ENCODE measurements at places on chromosomes 11 and 22.

- DNase-seq = no peak
Observed at GRCh38 chr11:1372660-1373059, 17.1 kb upstream of the BRSK2 start.

- no peak for DNase-seq
Observed at GRCh38 chr11:12119502-12119901, 9.1 kb downstream of the MICAL2 start.

GRCh38 chr22:22479999-22480532 lies 28.5 kb downstream of the ZNF280B start:
- DNase-seq = no peak

DNA sequence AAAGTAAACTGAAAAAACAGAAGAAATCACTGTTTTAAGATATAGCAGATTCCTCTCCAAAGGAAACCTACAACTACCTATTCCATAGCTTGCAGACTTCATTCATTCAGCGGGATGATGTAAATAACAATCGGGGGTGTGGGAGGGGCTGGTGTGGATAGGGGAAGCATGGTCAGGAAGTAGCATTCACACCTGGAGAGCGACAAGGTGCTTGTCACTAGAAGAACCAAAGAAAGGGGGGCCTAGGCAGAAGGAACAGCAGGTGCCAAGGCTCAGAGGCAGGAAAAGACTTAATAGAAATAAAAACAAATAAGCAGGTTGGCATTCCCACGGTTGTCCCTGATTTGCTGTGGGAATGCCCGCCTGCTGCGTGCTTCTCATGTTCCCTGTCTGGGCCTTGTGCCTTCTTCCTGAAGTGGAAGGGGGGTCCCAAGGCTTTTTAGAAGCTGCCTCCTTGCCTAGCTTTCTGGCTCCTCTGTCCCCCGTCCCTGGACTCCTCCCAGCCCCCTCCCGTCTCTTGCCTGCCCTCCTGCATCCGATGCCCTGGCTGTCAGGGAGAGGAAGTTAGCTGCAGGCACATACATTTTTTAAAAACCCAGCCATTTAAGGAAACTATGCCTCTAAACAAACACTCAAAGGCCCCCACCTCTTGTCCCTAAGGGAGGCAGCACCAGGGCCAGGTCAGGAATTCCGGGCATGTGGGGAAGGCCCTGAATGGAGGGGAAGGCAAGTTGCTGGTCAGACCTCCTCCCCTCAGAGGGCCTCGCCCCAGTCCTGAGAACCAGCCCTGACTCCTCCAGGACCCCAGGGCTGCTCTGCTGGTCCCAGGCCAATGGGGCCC lies 54.7 kb upstream of the PRDM11 start:
- no peak for DNase-seq

- no peak for DNase-seq
Observed at GRCh38 chr11:113808931-113809330, 29.3 kb downstream of the CLDN25 start.

GRCh38 chr11:33842236-33842915 lies 49.5 kb downstream of the LMO2 start:
- DNase-seq = no peak

GRCh38 chr11:130181295-130182272 lies 22.0 kb downstream of the ST14 start:
- peak; percentile 50 for DNase-seq

- no peak for DNase-seq
Observed at GRCh38 chr22:25745341-25746011, 3.5 kb downstream of the MYO18B start.

GRCh38 chr11:67320011-67320410 lies 16.7 kb downstream of the SSH3 start:
- no peak for DNase-seq

- DNase-seq = no peak
Observed at GRCh38 chr11:92153542-92153941, 71.1 kb upstream of the FAT3 start.

GRCh38 chr11:3129591-3130268 lies 35.4 kb downstream of the OSBPL5 start:
- no peak for DNase-seq

DNA sequence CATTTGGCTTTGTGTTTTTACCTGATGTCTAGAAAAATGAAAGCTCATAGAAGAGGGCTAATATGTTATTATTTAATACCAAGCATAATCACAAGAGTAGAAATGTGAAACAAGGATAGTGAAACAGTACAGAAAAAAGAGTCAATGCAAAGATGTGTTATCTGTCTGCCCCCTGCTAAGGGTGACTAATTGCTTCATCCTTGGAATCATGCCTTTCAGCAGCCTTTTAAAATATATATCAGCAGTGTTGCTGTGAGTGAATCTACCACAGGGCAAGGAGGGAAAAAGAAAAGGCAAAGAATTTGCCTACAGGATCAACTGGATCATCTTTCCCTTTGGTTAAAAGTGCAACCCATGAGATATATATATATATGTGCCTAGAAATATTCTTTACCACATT lies 867.2 kb upstream of the RAG2 start:
- DNase-seq = no peak

- peak; percentile 32 for DNase-seq
Observed at GRCh38 chr11:8709002-8709672, 26.5 kb downstream of the RPL27A start.

GRCh38 chr11:28242596-28242995 lies 134.4 kb downstream of the METTL15 start:
- no peak for DNase-seq

DNA sequence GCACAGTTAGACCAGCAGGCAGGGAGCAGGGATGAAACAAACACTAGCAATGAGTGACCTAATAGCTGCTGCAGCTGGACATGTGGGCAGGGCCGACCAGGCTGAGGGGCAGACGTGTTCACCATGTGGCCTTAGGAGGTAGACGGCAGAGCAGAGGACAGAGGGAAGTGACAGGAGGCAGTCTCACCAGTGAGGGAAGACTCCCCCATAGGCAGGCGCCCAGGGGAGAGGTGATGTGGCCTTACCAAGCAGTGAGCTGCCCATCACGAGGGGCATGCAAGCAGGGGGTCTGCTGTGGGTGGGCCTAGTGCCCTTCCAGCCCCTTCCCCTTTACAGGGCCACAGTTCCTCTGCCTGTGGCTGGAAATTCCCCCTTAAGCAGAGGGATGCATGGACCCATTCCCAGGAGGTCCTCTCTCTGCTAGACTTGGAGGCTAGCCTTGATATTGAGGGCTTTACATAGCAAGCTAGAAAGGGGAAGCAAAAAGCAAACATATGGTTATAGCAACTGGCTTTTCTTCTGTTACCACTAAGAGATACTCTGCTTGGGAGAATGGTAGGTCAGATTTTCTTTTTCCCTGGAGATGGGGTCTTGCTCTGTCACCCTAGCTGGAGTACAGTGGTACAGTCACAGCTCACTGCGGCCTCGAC lies 67.6 kb downstream of the MPPED1 start:
- no peak for DNase-seq

- DNase-seq = no peak
Observed at GRCh38 chr22:30235687-30236170, 10.8 kb downstream of the LIF start.

DNA sequence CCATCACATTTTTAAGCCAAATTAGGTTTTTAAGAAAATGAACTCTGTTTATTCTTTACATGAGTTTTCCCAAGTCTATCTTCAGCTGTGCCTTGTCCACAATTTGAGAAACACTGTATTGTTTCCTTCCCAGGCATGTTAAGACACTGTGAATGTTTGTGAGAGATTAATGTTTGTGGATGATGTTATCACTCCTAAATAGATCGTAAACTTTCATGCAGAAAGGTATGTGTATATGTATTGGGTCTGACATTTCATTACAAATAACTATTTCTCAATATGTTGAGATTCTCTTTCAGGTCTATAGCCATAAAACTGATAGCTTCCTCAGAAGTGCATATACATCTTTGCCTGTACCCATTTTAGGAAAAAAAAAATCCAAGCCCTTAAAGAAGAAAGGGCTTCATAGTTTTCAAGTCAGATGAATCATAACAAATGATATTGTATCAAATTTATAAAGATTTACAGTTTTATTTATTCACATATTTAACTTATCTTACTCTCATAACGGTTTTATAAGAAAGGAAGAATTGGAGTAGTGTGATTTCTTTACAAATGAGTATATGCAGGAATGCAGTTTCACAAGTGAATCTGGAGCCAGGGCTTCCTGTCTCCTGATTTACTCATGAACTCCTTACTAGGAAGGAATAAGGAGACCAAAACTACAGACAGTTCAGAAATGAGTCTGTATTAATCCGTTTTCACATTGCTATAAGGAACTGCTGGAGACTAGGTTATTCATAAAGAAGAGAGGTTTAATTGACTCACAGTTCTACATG lies 11.2 kb downstream of the OR8D1 start:
- no peak for DNase-seq

DNA sequence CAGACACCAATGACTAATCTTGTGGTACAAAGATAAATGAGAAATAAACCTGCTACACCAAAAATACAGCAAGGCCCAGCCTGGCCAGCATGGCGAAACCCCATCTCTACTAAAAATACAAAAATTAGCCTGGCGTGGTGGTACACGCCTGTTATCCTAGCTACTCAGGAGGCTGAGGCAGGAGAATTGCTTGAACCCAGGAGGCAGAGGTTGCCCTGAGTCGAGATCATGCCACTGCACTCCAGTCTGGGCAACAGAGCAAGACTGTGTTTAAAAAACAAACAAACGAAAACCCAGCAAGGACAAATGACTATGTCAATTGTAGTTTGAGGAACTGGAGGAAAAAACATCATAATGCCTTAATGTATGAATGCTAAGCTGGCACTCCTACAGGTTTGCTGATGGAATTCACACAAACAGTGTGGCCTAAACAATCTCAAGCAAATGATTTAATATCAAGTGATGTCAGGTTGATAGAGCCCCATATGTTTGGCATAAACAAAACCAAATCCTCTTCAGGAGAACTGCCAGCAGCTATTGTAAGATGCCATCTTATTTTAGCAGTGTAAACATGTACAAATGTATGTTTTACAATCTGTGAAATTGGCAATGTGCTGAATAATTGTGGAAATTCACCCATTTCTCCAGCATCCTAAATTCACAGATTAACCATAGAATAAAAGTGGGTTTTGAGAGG lies 20.0 kb downstream of the MMP7 start:
- no peak for DNase-seq

DNA sequence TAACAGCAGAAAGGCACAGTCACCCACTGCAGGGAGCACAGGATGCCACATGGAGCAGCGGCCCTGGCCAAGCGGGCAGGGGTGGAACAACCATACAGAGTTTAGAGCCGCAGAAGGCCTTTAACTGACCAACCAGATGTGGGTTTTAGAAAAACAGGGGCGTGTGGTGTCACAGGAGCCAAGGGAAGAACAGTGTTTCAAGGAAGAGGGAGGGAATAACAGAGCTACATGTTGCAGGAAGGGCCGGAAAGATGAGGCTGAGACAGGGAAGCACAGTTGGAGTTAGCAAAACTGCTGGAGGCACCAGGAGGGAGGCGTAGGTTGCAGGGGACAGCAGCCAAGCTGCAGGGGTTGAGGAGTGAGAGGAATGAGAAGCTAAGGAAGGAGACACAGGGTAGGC lies 7.8 kb upstream of the NAA40 start:
- DNase-seq = no peak

GRCh38 chr11:67369801-67370284 lies 3.6 kb downstream of the CLCF1 start:
- DNase-seq = no peak

DNA sequence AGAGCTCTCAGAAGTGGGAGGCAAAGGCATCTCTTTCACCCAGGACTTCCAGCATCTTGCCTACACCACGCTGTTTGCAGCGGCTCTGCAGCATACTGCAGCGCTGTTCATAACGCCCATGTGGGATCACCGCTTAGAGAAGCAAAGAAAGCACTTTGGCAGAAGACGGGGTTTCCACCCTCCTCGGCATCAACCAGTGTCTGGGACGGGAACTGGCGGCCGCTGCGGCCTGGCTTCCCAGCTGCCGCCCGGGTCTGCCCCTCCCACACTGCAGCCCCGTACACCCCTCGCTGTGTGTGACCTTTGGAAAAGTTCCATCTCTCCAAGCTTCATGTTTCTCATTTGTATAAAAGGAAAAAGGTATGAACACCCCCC lies 545 bp upstream of the TIRAP start:
- DNase-seq = peak; percentile 10

- DNase-seq = no peak
Observed at GRCh38 chr11:122082205-122082604, 33.8 kb downstream of the BLID start.

- no peak for DNase-seq
Observed at GRCh38 chr11:130137999-130138398, 21.6 kb upstream of the ST14 start.

GRCh38 chr11:8071616-8072581 lies 9.1 kb upstream of the TUB start:
- DNase-seq = no peak

DNA sequence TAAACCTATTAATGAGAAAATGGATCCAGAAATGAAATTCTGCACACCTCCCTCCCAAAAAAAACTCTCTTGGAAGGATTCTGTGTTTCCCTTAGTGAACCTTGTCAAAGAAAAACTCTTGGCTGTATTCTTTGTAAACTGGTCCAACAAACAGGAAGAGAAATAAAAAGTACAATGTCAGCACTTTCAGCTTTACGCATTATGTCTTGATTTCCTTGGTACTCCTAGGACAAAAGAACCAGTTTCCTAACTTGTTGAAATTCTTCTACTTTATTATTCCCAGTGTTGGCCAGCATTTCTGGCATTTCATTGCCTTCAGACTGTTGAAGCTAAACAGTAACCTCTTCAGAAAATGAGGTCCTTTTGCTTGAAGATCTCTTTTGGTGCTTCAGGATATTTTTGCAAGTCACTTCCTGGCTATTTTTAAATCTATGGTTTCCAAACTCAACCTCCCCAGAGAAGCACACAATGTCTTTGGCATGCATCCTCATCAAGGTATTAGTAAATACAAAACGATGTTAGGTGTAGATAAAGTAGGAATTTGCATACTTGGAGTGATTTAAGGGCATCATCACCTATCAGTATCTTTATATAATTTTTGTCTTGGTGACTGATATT lies 342.7 kb downstream of the AASDHPPT start:
- no peak for DNase-seq

- DNase-seq = no peak
Observed at GRCh38 chr22:36325154-36326031, 62.4 kb downstream of the MYH9 start.

DNA sequence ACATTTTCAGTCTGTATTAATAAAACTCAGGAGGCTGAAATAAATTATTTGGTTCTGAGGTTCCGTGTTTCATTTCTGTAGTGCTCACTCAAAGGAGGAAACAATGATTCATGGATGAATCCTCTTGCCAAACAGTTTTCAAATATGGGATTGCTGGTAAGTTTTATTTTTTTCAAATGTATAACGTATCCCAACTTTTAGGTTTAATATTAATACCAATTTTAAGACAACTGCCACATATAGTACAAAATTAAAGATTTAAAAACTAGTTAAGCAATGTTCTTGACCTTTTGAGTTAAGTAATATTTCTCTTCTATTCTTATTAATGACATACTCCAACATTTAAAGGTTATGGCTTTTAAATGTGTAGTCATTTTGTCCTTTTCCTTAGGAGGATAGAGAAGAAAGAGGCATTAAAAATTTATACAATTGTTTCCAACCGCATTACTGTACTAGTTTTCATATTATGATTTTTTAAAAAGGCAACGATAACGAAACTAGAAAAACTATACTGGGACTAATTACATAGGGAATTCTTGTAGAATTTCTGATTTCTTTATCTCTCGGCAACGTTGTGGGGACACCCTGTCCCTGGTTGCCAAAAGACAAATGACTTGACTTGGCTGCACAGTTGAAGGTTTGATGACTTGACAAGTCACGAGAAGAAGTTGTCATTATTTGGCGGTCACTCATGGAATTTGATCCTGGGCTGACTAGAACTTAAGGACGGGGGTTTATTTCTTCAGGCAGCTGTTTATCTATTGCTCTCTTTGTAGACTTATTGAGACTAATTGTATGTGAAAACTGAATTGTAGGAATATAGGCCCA lies 69.1 kb upstream of the ADSL start:
- no peak for DNase-seq

GRCh38 chr11:47314992-47315391 lies 37.5 kb downstream of the MYBPC3 start:
- no peak for DNase-seq
